NCI-H226 (cell line): ENCODE measurements at places on chromosomes 2 and 18.

DNA sequence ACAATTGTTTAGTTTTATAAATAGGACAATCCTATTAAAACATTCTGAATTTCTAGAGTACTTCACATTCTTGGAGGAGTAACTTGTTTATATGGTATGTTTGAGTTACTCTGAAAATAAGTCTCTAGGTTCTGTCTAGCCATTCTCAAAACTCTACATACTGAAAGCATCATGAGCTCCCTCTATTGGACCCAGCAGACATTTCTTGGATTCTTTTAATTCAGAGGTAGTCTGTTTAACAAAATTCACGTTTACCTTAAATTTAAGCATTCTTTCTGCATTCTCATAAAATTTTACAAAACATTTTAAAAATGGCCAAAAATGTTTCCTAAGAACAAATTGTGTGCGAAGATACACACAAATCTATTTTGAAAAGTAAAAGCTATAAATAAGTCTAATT, 15.3 kb downstream of the SP9 start:
- no peak for DNase-seq

GRCh38 chr18:62814132-62814759, 98.9 kb downstream of the PHLPP1 start:
- DNase-seq, result no peak

DNA sequence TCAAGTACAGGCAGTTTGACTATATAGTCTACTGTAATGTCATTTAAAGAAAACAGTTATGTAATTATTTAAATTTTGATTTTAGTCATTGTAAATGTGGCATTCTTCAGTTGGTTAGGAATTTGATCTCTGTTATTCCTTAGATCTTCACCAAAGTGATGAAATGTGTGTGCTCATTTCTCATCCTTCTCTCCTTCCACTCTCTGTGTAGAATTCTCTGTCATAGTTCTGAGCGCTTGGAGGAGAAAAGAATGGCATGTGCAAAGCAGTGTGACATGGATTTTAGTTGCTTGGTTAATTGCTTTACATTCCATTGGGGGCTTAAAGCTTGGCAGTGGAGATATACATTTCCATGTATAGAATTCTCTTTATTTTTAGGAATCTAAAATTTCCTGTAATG, 14.8 kb downstream of the PIK3C3 start:
- no peak for DNase-seq

DNA sequence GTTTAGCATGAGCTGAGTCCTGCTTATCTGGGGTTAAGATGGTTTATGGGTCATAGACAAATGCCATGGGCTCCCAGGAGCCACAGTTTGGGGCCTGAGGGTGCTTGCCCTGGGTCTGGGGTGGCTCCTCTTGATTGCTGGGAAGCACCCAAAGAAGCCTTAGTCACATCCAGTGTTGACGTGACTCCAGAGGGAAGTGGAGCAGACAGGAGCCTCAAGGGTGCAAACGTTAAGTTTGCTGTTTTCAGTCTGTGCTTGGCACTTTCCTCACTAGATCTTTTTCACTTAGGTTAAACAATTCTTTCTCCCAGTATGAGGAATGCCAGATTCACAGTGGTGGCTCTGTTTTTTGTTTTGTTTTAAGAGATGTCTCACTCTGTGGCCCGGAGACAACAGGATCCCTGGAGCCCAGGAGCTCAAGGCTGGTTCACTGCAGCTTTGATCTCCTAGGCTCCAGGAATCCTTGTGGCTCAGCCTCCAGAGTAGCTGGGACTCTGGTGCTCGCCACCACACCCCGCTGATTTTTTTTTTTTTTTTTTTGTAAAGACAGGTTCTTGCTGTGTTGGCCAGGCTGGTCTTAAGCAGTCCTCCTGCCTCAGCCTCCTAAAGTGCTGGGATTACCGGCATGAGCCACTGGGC, 251.3 kb downstream of the FAM210A start:
- no peak for DNase-seq

DNA sequence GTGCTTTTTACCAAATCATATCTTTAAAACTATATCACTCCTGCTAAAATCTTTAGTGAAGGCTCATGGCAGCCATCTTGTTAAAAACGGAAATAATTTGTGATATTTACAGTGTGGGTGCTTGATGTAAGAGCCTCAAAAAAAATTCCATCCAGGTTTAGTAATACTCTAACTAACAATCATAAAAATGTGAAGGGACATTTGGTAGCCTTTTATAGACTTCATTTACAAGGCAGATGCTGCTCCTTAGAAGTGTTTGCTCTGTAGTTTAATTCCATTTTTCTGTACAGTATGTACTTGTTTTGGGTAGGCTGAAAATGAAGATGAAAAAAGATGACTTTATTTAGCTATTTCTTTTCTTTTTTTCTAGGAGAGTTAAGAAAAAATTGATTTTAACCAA, 525.0 kb downstream of the ZEB2 start:
- no peak for DNase-seq

GRCh38 chr18:54906331-54907185, 52.7 kb downstream of the CCDC68 start:
- DNase-seq, result no peak

DNA sequence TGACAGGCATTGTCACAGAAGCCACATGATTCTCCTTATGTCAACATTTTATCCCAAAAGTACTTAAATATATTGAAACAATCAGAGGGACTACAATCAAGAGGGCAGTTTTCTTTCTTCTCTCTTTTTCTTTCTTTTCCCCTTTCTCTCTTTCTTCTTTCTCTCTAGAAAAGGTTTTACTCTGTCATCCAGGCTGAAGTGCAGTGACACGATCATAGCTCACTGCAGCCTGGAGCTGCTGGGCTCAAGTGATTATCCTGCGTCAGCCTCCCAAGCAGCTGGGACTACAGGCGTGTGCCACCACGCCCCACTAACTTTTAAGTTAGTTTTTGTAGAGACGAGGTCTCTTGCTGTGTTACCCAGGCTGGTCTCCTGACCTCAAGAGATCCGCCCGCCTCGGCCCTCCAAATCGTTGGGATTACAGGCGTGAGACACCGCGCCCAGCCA, 1.0 kb upstream of the PRKD3 start:
- DNase-seq, result no peak

GRCh38 chr2:43226558-43226954, at the start of gene ZFP36L2:
ZFP36L2 (minus strand) TSS chr2:43226606; CDS start chr2:43226315, 291 bp downstream.
- DNase-seq, result peak; percentile 94

GRCh38 chr2:16584084-16584483, 81.5 kb downstream of the CYRIA start:
- no peak for DNase-seq
